ENCODE measurements at places on chromosomes 16 and 17.

- DNase-seq = no peak
These were observed 550 bp downstream of the EIF4A3 start for GRCh38 chr17:80146121-80147034.

DNA sequence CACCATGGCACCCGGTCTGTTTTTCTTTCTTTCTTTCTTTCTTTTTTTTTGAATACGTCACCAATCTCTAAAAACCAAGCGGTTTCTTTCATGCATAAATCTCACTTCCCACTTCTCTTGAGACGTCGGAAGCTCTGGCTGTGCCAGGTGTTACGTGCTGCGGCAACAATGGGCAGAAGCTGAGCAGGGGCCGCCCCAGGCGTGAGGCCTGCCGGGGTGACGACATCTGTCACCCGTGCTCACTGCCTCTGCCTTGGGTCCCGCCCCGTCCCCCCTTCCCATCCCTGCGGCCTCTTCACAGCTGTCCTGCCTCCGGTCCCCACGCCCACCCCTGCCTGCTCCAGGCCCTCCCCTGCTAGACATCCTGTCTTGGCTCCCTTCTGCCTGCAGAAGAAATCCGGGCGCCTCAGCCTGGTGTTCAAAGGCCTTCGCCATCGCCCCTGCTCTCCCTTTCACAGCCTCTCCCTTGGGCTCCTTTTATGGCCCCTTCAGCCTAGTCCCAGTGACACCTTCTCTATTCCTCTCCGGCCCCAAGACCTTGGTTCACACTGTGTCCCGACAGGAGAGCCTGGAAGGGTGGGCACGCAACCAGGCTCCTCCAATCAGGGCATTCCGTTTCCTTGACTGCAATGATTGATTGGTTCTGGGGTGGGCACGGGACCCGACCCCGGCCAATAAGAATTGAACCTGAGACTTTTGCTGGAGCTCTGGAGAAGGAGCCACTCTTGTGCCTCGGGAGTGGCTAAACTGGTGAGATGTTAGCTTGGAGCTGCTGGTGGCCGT lies 4.8 kb downstream of the P2RX1 start:
- DNase-seq = no peak

DNA sequence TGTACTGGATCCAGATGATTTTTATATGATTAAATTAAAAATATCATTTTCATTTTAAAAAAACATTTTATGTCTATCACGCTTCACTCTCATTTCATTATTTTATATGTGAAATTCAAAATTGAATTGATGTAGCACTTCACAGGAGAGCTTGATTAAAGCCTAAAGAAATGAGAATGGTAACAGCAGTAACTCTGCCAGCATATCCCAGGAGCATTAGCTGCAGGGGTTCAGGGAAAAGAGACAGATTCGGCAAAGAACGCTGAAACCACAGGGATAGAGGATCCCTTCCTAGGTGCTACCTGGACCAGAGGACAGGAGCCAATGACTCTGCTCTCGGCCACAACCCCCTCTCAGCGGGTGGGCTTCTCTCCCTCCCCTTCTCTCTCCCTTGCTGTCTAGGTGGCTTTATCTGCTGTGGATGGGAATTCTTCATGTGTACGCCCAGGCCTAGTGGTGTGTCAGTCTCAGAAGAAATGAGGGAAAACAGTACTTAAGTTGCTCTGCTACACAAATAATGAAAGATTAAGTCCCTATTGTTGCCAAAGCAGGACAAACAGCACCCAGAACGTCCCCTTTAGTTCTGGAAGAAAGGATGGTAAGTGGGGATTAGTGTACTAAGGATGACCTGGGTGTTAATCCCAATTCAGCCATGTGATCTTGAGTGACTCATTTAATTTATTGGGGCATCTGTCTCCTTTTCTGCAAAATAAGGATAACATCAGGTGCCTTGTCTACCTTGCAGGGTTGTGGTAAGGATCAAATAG lies 123.3 kb downstream of the CDK5R1 start:
- no peak for DNase-seq

DNA sequence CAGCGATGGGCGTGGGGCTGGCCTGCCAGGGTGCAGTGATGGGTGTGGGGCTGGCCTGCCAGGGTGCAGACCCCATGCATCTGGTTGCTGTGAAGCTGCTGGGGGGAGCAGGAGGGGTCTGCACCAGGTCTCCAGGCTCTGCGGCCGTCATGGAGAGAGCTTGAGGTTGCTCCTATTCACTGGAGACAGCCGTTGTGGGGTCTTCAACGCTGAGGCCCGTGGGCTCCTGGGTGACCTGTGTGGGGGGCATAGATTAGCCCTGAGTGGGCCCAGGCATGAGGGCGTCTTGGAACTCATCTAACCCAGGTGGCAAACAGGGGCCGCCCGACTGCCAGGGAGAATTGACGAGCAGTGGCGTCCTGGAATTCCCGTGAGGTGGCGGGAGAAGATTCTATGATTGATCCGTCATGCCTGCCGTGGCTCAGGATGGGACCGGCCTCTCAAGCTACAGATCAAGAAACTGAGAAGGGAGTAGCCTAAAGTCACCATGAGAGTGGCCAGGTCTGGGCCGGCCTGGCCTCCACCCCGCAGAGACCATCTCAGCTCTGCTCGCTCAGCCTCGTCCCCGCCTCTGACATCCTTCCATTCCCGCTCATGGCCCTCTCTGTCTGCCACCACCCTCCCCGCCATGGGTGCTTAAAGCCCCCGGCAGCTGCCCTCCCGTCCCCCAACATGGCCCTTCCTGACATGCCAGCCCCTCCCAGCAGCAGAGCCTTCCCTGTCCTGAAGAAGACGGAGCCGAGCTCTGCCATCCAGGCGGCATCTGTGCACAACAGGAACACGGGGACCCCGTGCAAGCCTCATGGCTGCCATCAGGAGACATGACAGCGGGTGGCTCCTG lies 50.7 kb upstream of the ACSF3 start:
- no peak for DNase-seq

DNA sequence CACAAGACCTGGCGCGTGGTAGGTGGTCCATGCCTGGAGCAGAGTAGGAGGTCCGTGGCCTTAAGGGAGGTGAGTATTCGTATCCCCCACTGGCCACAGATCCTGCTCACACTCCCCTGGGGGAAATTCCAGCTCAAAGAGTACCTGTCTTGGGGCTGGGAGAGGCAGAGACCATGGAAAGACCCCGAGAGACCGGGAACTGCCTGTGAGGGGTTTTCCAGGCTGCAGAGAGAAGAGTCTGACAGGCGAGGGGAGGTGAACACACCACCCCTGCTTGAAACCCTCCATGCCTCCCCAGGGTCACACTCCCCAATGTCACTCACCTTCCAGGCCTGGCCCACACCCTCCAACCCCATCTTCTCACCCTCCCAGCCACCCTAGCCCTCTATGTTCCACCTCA lies 12.6 kb upstream of the SNN start:
- no peak for DNase-seq

GRCh38 chr17:39706921-39707337 lies 7.1 kb downstream of the ERBB2 start:
- DNase-seq = no peak

DNA sequence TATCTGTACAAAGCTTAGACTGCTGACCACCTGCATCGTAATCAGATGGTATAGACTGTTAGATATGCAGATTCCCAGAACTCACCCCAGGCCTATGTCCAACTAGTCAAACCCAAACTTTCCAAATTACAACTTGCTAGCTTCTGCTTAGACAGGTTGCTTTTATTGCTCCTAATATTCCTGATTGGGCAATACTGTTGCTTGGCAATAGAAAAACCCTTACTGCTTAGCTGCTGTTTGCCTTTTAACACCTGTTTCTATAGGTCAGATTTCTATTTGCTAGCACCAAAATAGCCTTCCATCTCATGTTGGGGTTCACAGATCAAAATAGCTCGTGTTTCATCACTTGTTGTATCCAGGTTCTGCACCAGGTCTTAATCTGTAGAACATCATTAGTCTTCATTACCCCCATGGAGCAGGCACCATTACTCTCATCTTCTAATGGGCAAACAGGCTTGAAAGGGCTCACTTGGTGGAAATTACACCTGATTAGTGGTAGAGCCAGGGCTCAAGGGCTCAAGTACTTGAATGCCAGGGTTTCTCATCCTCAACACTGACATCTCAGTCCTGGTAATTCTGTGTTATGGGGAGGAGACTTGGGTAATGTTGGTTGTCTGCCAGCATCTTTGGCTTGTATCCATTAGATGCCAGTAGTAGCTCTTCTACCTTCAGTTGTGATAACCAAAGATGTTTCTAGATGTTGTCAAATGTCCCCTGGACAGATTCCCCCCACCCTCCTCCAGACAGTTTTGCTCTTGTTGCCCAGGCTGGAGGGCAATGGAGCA lies 2.7 kb downstream of the ZP2 start:
- DNase-seq = no peak

DNA sequence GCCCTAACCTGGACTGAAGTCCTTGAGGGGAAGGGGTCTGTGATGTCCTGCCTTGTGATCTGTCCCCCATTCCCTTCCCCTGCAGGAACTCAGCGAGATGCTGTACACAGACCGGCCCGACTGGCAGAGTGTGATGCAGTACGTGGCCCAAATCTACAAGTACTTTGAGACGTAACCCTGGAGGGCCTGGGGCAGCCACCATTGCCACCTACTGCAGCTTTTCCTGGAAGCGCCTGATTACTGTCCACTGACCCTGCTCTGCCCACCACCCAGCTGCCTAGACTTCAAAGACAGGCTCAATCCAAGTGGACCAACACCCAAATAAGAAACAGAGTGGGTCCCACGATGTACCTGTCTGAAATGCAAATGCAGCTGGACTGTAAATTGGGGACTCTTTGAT lies 153.4 kb downstream of the LGALS9B start:
- no peak for DNase-seq

DNA sequence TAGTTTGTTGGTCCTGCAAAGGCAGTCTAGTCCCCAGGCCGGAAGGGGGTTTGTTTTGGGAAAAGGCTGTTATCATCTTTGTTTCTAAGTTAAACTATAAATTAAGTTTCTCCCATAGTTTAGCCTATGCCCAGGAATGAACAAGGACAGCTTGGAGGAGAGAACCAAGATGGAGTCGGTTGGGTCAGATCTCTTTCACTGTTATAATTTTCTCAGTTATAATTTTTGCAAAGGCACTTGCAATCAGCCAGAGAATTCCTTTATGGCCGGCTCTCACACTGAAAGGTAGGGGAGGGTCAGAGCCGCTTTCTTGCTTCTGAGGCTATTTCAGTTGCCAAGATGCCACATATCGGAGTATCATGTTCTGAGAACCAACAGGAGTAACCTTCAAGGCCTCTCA lies 59.2 kb upstream of the ATF7IP2 start:
- DNase-seq = no peak

Data from esophagus squamous epithelium (tissue), 5 donors.